GM12891 (cell line): ENCODE measurements at places on chromosomes 1 and 21.

DNA sequence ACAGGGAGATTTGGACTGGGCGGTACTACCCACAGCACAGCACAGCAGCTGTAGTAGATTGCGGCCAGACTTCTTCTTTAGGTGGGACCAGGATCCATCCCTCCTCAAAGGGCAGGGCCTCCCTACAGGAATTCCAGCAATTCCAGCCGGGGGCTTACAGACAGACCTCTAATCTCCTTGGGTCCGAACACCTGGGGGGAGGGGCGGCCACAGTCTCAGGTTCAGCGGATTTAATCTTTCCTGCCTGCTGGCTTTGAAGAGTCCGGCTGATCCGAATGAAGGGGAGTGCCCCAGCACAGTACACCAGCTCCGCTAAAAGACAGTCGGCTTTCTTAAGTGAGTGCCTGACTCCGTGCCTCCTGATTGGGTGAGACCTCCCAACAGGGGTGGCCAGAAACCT is 1708.5 kb downstream of the BRINP3 start:
- DNase-seq, result no peak

GRCh38 chr1:57079454-57080157 is 113.8 kb upstream of the C8B start:
- no peak for DNase-seq

GRCh38 chr1:185315445-185316071 is 1.5 kb downstream of the IVNS1ABP start:
- no peak for DNase-seq

- no peak for DNase-seq
Observed at GRCh38 chr1:192376374-192376773, 59.6 kb downstream of the RGS21 start.

GRCh38 chr1:152110365-152110859 is 4.8 kb downstream of the TCHH start:
- DNase-seq, result no peak
